ENCODE measurements at places on chromosomes 3 and 15.
A peak's percentile ranks its signal among the peaks of the same experiment; 100 is the strongest.

GRCh38 chr15:83767741-83768140 lies 113.8 kb downstream of the ADAMTSL3 start:
- no peak for DNase-seq

DNA sequence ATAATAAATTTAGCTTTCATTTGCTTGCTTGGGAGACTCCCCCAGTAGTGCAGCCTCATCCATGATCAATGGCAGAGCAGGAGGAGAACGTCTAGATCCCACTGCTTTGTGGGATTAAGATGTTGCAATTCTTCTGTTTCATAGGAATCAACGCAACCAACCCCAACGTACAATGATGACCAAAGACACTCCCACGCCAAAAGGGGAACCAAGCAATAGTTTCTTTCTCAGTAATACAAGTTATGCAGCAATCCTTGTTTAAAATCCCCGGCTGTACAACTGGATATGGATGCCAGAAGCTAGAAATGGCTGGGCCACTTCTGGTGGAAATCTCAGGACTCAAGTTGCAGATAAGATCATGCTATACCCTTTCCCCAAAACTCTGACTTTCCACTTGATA lies 411.2 kb downstream of the VPS13C start:
- no peak for DNase-seq

- DNase-seq: no peak
These were observed 109.9 kb downstream of the FMN1 start for GRCh38 chr15:33084661-33085060.

DNA sequence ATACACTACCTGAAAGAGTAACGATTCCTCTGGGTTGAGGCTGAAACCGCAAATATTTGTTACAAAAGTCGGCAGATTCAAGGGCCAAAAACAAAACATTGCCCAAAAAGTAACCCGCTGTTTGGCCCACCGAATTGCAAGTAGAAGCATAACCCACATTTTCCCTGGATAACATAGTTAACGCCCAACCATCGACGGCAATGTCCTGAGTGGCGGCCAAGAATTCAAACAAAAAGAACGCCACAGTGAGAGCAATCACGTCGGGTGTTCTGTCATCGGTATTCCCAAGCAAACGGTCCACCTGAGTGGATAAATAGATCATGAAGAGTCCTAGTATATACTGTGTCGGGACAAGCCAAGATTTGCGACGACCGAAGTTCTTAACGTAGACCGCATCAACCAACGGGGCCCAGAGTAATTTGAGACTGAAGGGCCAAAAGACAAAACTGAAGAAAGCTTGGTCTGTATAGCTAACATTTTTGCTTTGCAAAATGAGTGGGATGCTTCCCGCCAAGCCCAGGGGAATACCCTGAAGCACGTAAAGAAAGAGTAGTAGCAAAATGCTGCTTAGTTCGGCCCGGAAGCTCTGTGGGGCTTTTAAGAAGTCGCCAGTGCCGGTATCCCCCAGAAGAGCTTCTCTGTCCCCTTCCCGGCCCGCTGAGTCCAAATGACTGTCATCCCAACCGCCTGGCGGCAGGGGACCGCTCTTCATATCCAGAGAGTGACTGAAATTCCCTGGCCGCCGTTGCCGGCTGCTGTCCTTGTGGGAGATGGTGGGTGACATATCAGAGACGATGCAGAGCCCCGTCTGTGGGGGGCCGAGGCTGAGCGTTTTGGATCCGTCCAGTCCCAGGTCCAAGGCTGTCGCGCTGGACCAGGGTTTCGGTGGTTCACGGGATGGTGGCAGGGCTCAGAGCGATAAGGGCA lies 750 bp downstream of the SLC33A1 start:
- DNase-seq: peak; percentile 47

- no peak for DNase-seq
These were observed 331.8 kb upstream of the TBL1XR1 start for GRCh38 chr3:177529071-177529550.

GRCh38 chr3:111415018-111415417 lies 127.0 kb upstream of the CD96 start:
- DNase-seq: no peak

GRCh38 chr3:25823314-25823713 lies 33.4 kb downstream of the OXSM start:
- DNase-seq: no peak

DNA sequence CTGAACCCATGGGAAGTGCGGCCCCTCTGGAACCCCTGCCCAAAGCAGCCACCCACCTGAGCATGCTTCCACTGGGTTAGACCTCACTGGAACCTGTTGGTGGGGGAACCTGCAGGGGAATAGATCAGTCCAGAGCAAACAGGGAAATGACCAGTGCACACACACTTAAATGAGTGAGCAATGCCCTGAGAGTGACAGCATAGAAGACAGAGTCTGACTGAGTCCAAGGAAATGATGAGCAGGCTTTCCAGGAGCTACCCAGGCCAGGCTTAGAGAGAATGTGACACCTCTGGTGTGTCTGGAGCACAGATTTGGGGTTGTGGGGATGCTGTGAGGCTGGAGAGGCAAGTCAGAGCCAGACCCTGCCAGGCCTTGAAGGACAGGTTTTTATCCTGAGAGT lies 28.5 kb downstream of the PLA1A start:
- DNase-seq: no peak

GRCh38 chr3:7204848-7205156 lies 343.9 kb downstream of the GRM7 start:
- no peak for DNase-seq
